ENCODE measurements at places on chromosomes 7 and 10. TPM values are rescaled to one million over a fixed set of nuclear protein-coding genes. Genes with fewer than 3 reads are reported as not detected.
A peak's percentile ranks its signal among the peaks of the same experiment; 100 is the strongest.

The KEL gene
- total RNA-seq = not detected

The PDIA4 gene
- total RNA-seq = 57.1 TPM

The RNF148 gene
- total RNA-seq = 5.4 TPM

The OR2A1 gene
- not detected for total RNA-seq

The EIF5AL1 gene
- total RNA-seq = not detected

The C10orf90 gene
- not detected for total RNA-seq

DNA sequence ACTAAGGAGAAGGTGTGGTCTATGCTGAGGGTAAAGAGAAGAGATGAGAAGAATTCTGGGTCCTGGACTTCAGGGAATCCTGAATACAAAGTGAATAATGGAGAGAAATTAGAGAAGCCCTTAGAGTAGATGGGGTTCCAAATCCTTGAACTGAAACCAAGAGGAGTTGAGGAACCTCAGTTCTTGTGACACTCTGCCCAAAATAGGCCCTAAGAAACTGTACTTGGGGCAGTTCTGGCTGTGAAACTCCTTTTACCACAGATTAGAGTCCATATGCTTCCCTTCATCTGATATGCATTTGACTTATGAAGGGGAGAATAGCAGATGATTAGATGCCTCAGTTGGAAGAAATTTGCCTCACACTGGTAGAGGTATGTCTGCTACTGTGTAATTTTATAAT, 19.0 kb downstream of the TES start:
- H3K4me3 ChIP-seq = no peak overlapping the region
- no peaks in the 10 kb centered on the region for H3K27me3 ChIP-seq
- DNase-seq = no peak
- H3K4me1 ChIP-seq = no peaks in the 10 kb centered on the region
- H3K27ac ChIP-seq = no peak overlapping the region
- H3K36me3 ChIP-seq = no peaks in the 10 kb centered on the region

DNA sequence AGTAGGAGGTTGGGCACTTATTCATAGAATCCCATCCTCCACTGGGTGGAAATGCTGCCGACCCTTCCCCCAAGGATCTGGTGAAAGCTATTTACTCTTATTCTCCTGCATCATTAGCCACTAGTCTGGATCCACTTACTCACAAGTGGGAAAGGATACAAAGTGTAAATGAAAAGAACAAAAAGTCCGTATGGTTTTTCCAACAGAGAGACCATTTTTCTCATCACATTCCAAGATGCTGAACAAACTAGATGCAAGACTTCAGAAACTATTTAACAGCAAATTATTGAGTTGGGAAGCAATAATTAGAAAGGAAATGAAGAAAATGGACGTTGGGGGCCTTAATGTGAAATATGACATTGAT, 242.4 kb upstream of the GLI3 start:
- DNase-seq = no peak
- no peak overlapping the region for H3K4me3 ChIP-seq
- H3K27me3 ChIP-seq = no peaks in the 10 kb centered on the region
- no peak overlapping the region for H3K27ac ChIP-seq
- no peaks in the 10 kb centered on the region for H3K36me3 ChIP-seq

DNA sequence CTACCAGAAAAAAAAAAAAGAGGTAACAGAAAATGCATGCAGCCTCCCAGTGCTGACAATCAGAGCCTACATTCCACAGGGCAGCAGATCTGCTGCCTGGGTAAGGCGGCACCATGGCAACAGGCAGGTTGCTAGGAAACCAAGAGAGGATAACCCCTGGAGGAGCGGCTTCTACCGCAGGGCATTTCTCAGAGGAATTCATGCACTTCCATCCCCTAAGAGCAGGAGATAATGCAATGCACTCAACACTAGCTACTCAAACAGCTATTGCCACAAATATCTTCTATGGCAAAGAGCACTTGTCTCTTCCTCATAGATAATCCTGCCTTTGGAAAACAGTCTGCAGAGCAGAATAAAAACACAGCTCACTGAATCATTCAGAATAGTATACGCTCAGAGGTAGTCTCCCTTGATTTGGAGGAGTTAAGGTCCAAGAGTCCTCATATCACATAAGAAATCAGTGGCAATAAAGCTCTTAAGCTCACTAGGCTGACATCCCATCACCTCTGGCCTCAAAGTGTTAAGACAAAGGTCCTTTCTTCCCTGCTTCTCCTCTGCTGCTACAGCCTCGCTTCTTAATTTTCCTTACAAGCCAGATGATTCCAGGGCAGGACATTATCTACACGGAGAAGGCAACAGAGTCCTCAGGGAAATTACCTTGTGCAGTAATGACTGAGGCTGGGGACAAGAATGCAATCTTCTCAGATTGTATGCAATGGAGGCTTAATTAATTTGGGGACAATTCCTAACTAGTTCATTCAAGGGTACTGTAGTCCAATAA, 10.7 kb downstream of the PSAP start:
- H3K4me3 ChIP-seq = no peak overlapping the region
- no peaks in the 10 kb centered on the region for H3K27me3 ChIP-seq
- no peak overlapping the region for H3K27ac ChIP-seq
- DNase-seq = no peak

- no peaks in the 10 kb centered on the region for H3K36me3 ChIP-seq
- no peaks in the 10 kb centered on the region for H3K4me1 ChIP-seq
- DNase-seq = no peak
- H3K4me3 ChIP-seq = no peak overlapping the region
Measured at GRCh38 chr7:144796919-144797318, 38.9 kb downstream of the TPK1 start.

- no peak overlapping the region for H3K4me3 ChIP-seq
- no peak overlapping the region for H3K27ac ChIP-seq
- H3K36me3 ChIP-seq = no peaks in the 10 kb centered on the region
- no peak for DNase-seq
- H3K27me3 ChIP-seq = no peaks in the 10 kb centered on the region
Measured at GRCh38 chr7:96720843-96721242, 11.2 kb upstream of the SEM1 start.

DNA sequence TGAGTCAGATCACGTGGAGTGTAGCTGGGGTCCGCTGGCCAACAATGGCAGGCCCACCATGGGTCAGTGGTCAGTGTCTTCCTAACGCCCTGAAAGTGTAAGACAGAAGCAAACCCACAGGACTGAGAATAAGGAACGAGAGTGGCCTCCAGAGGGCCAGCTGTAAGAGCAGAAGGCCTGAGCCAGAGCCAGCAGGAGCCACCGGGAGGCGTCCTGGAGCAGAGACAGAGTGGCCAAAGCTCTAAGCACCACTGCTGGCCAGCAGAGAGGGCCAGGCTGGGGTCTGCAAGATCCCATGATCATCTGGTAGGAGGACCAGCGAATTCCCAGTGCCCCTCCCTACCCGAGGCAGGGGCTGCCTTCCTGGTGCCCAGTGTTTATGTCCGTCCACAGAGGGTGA, 9.2 kb downstream of the CCDC201 start:
- H3K27me3 ChIP-seq = no peaks in the 10 kb centered on the region
- no peaks in the 10 kb centered on the region for H3K4me1 ChIP-seq
- H3K36me3 ChIP-seq = no peaks in the 10 kb centered on the region
- no peak overlapping the region for H3K27ac ChIP-seq
- DNase-seq = no peak
- no peak overlapping the region for H3K4me3 ChIP-seq

DNA sequence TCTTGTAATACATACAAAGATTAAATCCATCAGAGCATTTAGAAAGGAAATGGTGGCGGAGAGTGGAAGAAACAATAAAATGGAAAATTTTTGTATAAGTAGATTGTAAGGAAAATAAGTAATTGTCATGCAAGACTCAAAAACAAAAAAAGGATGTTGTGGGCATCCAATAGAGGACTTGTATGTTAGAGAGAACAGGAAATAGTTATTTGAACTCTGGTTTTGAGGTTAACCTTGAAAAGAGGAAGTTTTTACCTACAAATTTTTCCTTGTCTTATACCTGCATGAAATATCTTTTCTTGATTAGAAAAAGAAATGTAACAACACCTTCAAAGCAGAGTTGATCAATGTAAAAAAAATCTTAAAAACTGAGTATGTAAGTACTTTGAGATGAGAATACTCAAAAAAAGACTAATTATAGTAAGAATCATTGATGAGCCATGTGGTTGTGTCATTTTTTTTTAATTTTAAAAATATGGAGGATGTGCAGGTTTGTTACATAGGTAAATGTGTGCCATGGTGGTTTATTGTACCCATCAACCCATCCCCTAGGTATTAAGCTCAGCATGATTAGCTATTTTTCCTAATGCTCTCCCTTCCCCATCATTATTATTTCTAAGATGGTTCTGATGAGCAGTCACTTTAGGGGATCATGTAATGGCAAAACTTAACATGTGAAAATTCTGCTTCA, 11.9 kb downstream of the TMEM106B start:
- no peak overlapping the region for H3K27ac ChIP-seq
- H3K4me3 ChIP-seq = no peak overlapping the region
- DNase-seq = no peak
- H3K27me3 ChIP-seq = no peaks in the 10 kb centered on the region
- H3K36me3 ChIP-seq = no peaks in the 10 kb centered on the region
- H3K4me1 ChIP-seq = no peaks in the 10 kb centered on the region

- H3K27ac ChIP-seq = no peak overlapping the region
- no peaks in the 10 kb centered on the region for H3K4me1 ChIP-seq
- H3K27me3 ChIP-seq = no peaks in the 10 kb centered on the region
- H3K36me3 ChIP-seq = no peaks in the 10 kb centered on the region
- no peak overlapping the region for H3K4me3 ChIP-seq
Measured at GRCh38 chr10:89556600-89556999, 21.2 kb upstream of the SLC16A12 start.

GRCh38 chr7:150411606-150412005, 32.5 kb downstream of the ZNF775 start:
- no peak for DNase-seq
- H3K36me3 ChIP-seq = peaks cover 8% of the 10 kb centered on the region
- H3K27ac ChIP-seq = no peak overlapping the region

DNA sequence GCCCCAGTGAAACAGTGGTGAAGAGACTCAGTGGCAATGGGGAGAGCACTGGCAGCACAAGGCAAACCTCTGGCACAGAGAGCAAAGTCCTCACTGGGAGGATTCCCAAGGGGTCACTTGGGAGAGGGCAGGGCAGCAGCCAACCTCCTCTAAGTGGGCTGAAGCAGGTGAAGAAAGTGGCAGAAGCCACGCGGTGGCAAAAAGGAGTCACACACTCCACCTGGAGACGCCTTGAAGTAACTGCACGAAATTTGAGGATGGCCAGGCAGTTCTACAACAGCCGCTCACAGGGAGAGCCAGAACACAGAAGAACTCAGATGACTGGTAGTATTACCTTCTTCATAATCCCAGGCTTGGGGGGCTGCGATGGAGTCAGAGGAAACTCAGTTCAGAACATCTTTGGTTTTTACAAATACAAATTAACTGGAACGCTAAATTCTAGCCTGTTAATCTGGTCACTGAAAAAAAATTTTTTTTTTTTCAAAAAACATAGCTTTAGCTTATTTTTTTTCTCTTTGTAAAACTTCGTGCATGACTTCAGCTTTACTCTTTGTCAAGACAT, 574 bp upstream of the IL6 start:
- peak overlapping the region; percentile 39 for H3K4me3 ChIP-seq
- DNase-seq = no peak

- no peak for DNase-seq
- no peaks in the 10 kb centered on the region for H3K36me3 ChIP-seq
- no peak overlapping the region for H3K4me3 ChIP-seq
- no peaks in the 10 kb centered on the region for H3K4me1 ChIP-seq
- H3K27me3 ChIP-seq = no peaks in the 10 kb centered on the region
- H3K27ac ChIP-seq = no peak overlapping the region
Measured at GRCh38 chr10:53209944-53210611, 437.5 kb upstream of the MBL2 start.

DNA sequence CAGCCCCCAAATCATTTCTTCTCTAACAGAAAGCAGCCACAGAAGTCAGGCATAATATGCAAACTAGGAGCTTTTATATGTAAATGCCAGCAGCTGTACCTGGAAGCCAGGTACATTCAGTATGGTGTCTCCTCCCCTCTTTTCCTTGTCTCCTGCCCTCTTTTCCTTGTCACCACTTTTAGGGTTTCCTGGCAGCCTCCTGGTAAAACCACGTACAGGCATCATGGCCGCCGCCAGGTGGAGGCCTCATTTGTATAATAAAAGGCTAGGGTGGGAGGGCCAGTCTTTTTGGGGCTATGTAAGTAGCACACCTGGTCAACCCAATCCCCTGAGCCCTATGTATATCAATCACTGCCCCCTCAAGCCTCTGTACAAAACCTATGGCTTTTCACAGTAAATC, 28.7 kb downstream of the PDZD8 start:
- H3K36me3 ChIP-seq = no peaks in the 10 kb centered on the region
- no peak overlapping the region for H3K27ac ChIP-seq
- no peak overlapping the region for H3K4me3 ChIP-seq
- H3K4me1 ChIP-seq = peaks cover 52% of the 10 kb centered on the region
- H3K27me3 ChIP-seq = no peaks in the 10 kb centered on the region
- DNase-seq = no peak

DNA sequence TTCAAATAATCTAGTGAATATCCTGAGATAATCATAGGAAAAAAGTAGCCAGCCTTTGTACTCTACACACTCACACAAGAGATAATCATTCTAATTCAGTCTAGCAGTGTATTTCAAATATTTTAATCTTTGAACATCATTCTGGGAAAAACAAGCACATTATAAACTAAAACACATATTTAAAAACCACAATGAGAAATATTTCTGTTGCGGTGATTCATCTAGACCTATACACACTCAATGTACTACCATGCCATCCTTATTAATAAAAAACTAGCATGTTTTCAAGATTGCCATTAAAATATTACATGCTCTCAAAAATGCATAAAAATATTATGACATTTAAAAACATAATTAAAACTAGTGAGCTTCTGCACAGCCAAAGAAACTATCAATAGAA, 11.8 kb downstream of the COG5 start:
- H3K27ac ChIP-seq = no peak overlapping the region
- no peaks in the 10 kb centered on the region for H3K27me3 ChIP-seq
- no peaks in the 10 kb centered on the region for H3K4me1 ChIP-seq
- H3K36me3 ChIP-seq = no peaks in the 10 kb centered on the region
- DNase-seq = no peak
- H3K4me3 ChIP-seq = no peak overlapping the region

DNA sequence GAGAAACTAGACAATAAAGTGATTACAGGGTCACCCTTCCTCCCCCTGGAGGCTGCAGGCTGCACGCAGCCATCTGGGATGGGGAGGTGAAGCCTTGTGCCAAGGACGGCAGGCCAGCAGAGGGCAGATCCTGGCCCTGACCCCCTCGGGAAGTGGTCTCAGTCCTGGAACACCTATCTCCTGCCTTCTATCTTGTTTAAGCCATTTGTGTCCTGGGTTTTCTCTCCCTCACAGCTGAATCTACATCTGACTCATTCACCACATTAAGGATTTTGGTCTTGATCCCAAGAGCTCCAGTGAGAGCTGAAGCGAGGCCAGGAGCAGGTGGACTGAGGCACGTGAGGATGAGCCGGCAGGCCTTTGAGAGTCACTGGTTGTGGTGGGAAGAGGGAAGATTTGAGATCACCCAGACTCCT, 16.4 kb upstream of the PARP12 start:
- no peaks in the 10 kb centered on the region for H3K27me3 ChIP-seq
- no peak for DNase-seq
- H3K27ac ChIP-seq = no peak overlapping the region
- no peak overlapping the region for H3K4me3 ChIP-seq
- no peaks in the 10 kb centered on the region for H3K4me1 ChIP-seq

GRCh38 chr7:18313965-18314364, 181.6 kb upstream of the HDAC9 start:
- H3K36me3 ChIP-seq = no peaks in the 10 kb centered on the region
- H3K27me3 ChIP-seq = no peaks in the 10 kb centered on the region
- no peak for DNase-seq
- no peak overlapping the region for H3K27ac ChIP-seq
- H3K4me3 ChIP-seq = no peak overlapping the region
- H3K4me1 ChIP-seq = no peaks in the 10 kb centered on the region

Data from Peyer's patch (tissue), 4 donors.